CD4-positive, alpha-beta T cell treated with Interleukin-17A for 4 hours (primary cell): ENCODE measurements at places on chromosomes 12 and 14.

DNA sequence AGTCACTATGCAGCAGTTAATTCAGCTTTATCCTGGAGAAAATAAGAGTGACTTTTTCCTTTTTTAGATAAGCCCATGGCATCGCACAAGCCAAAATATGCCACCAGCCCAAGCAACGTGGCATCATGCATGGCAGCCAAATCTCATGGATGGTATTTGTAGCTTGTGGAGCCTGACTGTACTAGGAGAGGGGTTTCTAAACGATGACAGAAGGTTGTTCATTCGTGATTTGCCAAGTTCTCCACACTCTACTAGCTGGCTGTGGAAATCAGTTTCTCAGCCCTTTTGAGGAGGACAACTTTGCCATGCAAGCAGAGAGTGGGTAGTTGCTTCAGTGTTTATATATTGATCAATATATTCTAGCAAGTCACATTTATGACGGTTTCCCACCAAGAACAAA is 41.4 kb upstream of the ATXN2 start:
- no peak for DNase-seq

DNA sequence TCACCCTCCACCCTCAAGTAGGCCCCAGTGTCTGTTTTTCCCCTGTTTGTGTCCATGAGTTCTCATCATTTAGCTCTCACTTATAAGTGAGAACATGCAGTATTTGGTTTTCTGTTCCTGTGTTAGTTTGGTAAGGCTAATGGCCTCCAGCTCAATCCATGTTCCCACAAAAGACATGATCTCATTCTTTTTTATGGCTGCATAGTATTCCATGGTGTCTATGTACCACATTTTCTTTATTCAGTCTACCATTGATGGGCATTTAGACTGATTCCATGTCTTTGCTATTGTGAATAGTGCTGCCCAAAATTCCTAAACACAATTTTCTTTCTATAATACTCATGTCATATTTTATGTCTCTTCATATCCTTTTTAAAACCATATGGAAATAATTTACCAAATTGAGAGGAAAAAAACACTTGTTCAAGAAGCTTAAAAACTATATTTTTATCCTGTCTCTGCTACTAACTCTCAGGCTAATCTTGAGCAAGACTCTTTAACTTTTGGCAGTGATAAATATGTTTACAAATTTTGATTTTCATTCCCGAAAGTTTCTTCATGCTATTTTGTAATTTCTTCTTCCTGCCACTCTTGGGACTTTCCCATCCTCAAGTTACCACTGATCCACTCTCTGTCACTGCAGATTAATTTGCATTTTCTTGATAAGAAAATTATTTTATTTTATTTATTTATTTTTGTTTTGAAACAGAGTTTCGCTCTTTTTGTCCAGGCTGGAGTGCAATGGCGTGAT is 28.0 kb upstream of the OSBPL8 start:
- DNase-seq: no peak

GRCh38 chr14:56953884-56954283 is 143.6 kb upstream of the OTX2 start:
- no peak for DNase-seq

DNA sequence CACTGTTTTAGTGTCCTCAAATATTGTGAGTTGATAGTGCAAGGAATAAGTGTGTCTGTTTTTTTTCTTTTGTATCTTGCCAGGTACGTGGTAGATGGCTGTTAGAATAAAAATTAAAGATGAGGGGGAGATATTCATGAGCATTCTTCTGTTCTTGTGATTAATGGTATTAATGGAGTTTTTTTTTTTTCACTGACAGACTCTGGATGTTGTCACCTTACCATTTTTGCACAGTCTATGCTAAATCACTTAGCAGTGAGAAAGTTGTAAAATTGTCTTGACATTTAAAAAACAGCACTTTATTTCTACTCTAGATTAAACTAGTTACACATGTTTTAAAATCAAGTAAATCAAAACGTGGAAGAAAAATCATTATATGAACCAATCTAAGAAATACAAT is 204.3 kb downstream of the MDGA2 start:
- no peak for DNase-seq

DNA sequence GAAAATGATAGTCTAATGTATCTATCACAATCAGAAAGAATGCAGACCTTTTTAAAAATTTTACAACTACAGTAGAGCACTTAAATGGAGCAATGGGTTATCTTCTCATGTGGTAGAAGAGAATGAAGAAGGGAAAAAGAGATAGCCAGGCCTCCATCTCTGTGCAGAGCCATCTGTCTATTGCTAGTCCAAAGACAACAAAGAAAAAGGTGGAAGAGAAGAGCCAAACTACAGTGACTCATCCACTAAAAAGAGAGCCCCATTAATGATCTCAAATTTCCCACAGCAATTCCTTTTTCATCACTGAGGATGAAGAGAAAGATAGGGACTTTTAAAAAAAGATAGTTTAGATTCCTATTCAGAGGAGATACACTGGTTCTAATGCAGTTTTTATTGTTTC is 232.9 kb downstream of the ATXN7L3B start:
- DNase-seq: no peak

- no peak for DNase-seq
These were observed 176.6 kb downstream of the FOXN3 start for GRCh38 chr14:89240414-89240813.

DNA sequence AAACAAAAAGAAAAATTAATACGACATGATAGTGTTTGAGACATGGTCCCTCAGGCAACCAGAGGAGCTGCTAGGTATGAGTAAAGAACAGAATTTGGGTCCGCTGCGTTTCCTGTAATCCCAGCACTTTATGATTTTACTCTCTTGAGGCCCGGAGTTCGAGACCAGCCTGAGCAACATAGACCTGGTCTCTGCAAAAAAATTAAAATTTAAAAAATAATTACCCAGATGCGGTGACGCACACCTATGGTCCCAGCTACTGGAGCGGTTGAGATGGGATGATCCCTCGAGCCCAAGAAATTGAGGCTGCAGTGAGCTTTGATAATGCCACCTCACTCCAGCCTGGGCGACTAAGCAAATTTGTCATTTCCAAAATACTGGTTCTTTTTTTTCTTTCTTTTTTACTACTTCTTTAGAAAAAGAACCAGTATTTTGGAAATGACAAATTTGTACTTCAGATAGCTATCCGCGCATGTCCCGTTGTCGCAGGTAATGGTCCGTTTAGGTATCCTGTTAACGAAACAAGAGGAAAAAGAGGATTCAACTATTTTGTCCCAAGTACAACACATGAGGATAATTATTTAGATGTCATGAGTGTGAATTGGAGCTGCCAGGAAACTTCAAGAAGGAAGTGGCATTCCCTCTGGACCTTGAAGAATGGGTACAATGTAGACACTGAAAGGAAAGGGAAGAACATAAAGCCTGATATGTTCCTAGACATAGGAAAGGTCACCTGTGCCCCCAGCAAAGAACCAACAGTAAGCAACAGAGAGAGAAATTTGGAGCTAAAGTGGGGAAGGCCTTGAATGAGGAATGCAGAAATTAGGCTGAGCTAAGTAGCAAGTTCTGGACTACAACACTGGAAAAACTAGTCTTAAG is 1.2 kb upstream of the HECTD1 start:
- DNase-seq: no peak

DNA sequence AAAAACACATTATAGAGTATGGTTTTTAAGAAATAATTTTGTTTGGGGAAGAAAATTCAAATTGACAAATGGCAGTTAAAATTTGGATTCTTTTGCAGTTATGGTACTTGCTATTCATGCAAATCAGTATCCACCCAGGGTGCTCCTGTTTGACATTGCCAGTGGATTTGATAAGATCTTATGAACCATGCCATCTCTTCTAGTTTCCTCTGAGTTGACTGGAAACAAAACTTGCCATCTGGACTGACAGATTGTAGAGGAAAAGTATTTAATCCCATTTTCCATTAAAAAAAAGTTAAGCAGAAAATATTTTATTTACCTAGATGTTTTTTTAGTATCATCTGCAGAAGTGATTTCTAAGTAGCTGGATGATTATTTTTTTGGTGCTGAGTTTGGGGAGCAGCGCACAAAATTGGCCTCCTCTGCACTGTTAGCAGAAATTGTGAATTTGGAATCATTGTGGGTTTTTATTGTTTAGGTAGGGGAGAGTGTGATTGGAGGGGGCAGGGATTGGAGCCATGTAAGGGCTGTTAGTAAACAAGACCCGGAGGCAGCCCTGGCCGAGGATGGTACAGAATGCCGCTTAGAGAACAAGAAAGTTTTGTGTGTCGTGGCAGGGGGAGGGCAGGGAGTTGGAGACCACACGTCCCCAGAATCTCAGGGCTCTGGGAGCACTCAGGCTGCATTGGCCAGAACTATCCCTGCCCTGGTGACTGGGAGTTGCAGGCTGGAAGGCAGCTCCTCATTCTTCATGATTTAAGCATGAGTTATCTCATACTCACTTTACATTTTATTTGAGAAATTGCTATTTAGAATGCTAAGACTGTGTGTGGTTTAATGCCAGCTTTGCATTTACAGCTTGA is 56.6 kb downstream of the WDR20 start:
- DNase-seq: no peak

DNA sequence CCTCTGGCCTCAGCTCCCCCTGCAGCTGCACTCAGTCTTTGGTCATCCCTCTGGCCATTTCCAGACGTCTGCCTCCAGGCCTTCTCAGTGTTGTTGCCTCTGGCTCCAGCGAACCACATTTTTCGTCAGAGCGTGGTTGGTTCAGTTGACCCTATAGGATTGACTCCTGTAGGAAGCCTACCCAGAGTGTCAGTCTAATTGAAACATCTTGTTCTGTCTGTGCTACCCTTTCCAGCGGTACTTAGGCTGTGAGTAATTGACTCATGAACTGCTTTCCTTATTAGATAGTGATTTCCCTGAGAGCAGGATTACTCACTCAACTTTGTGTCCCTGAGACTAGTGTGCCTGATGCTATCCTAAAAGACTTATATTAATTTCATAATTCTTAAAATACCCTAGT is 373.2 kb downstream of the ATP23 start:
- no peak for DNase-seq

- DNase-seq: peak; percentile 37
These were observed 711 bp downstream of the SBNO1 start for GRCh38 chr12:123363740-123364531.

- no peak for DNase-seq
These were observed 766.2 kb downstream of the FLRT2 start for GRCh38 chr14:86296173-86296572.

DNA sequence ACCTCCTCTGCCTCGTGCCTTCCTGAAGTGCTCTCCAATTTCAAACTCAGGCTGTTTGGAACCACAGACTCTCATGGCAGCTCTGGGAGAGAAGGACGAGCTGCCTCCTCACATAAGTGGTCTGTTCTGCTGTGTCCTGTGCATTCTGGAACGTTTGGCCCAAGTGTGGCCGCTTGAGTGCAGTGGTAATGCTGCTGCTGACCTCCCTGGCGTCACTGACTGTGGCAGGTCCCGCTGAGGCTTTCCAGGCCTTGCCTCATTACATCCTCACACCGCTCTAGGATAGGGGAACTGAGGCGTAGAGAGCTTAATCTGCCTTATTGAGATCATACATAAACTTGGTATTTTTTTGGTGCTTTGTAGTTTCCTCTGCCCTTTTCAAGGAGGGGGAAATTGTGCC is 14.2 kb downstream of the CCDC92 start:
- DNase-seq: no peak

DNA sequence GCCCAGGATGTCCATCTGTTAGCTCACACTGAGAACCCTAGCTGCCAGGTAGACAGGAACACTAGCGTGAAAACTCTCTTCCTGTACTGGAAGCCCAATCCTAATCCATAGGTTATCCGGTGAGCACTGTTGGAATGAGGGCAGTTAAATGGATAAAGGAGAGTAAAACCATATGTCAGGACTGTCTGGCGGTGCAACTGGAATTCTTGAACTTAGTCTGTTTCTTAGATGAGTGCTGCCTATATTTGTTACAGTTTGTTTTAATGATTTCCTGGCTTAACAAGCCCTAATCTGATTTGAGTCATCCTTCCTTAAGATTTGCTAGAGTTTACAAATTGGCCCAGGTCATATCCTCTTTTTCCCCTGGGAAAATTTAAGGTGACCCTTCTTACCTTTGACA is 104.7 kb downstream of the ANO4 start:
- DNase-seq: no peak

DNA sequence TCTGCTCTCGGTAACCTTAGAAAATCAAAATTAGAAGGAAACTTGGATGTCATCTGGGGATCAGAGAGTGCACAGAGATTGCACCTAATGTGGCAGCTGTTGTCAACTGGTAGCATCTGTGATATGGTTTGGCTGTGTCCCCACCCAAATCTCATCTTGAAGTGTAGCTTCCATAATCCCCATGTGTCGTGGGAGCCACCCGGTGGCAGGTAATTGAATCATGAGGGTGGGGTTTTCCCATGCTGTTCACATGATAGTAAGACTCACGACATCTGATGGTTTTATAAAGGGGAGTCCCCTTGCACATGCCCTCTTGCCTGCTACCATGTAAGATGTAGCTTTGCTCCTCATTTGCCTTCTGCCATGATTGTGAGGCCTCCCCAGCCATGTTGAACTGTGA is 127.7 kb upstream of the SRRM4 start:
- no peak for DNase-seq

DNA sequence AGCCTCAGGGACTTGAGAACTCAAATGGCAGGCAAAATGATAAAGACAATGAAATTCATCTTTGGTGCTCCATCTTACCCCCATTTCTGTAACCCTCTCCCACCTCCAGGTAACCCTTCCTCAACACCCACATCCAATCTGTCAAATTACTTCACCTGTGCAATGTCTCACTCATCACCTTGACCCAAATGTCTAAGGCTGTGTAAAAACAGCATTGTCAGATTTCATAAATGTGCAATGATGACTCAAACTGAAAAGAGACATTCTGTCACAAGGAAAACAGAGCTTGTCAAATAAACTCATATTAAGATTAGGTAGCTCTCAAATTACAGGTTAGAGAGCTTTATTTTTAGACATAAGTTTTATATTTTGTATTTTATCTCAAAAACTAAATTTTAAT is 19.9 kb upstream of the COCH start:
- no peak for DNase-seq

- DNase-seq: no peak
These were observed 17.2 kb downstream of the PTGES3 start for GRCh38 chr12:56670836-56671235.

- DNase-seq: no peak
These were observed 56.5 kb downstream of the KCNMB4 start for GRCh38 chr12:70422631-70423030.

DNA sequence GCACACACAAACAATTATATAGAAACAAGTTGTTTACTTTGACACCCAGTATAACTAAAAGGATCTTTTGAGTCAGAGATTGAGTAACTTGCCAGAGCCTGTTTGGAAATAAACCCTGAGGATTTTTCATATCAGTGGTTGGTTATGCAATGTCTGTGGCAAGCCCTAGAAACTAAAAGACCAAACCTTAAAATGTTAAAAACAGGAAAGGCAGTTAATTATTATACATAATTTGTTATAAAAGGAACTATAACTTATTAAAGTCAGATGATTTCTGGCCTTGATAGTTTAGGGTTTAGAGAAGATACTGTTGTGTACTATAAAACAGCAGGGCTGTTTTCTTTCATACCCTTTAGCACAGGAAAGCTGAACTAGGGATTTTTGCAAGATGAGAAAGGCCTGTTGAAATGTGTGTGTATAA is 44.1 kb downstream of the PSEN1 start:
- no peak for DNase-seq

- DNase-seq: no peak
These were observed 9.0 kb downstream of the HPD start for GRCh38 chr12:121849665-121850064.

- no peak for DNase-seq
These were observed 250.1 kb downstream of the APAF1 start for GRCh38 chr12:98895086-98895651.
